ENCODE measurements at places on chromosomes 1 and 21.
A peak's percentile ranks its signal among the peaks of the same experiment; 100 is the strongest.

DNA sequence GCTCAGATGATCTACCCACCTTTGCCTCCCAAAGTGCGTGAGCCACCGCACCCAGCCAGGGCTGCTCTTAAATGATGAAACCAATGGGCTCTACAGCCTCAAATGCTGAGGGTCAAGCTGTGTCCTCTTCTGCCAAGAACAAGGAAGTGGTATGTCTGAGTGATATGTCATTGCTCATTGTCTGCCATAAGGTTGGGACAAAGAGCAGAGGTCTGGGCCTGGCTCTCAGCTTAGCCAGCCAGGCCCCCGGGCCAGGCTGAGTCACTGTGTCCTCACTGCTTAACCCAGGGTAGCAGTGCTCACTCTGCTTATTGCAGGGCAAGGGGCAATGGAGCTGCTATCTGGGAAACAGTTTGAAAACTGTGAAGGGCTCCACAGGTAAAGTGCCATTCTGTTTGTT lies 8.3 kb upstream of the ETS2 start:
- no peak for DNase-seq

GRCh38 chr1:20483833-20484518 lies 2.0 kb downstream of the CAMK2N1 start:
- no peak for DNase-seq

DNA sequence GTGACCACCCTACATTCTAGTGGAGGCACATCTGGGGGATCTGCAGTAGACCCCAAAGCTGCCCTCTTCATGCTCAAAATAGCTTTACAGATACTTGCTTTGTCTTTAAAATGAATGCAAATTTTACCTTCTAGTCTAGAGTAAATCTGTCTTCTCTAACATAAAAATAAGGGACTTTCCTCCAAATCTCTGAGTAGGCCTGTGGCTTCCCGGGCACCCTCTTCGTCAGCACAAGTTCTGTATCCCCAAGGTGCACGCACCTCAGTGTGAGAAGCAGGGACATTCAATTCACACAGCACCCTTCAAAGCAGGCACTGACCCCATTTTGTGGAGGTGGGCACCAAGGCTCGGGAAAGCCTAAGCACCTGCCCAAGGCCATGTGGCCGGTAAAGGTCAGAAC lies 19.0 kb downstream of the MEF2D start:
- no peak for DNase-seq

GRCh38 chr21:35084869-35085268 lies 35.8 kb upstream of the RUNX1 start:
- DNase-seq, result peak; percentile 63

- DNase-seq, result no peak
Observed at GRCh38 chr1:32266921-32267591, 16.0 kb downstream of the LCK start.

- DNase-seq, result no peak
Observed at GRCh38 chr1:174131032-174131638, 28.2 kb upstream of the RABGAP1L start.

- DNase-seq, result no peak
Observed at GRCh38 chr1:174206148-174206836, 47.0 kb downstream of the RABGAP1L start.

DNA sequence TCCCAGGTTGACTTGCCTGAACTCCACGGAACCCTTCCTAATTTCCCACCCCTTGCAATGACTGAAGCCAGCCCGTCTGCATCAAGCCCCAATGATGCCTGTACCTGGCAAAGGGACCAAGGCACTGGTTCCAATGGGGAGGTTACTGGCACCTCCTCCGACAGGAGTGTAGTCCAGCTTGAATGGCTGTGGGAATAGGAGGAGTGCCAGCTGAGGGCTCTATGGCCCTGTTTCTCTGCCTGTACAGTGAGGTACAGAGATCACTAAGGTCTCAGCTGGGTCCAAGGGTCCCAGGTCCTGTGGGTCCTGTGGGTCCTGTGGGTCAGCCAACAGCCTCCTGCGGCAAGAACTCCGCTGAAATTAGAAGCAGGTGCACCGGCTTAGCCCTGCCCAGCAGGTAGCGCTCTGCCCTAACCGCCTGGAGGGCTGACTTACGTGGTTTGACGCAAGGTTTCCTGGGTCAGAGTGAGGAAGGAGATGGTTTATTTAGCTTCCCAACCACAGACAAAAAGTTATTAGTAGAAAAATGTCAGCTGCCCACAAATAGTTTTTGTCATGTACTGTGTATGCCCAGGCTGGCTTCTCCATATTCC lies 9.9 kb upstream of the SPRR4 start:
- no peak for DNase-seq

DNA sequence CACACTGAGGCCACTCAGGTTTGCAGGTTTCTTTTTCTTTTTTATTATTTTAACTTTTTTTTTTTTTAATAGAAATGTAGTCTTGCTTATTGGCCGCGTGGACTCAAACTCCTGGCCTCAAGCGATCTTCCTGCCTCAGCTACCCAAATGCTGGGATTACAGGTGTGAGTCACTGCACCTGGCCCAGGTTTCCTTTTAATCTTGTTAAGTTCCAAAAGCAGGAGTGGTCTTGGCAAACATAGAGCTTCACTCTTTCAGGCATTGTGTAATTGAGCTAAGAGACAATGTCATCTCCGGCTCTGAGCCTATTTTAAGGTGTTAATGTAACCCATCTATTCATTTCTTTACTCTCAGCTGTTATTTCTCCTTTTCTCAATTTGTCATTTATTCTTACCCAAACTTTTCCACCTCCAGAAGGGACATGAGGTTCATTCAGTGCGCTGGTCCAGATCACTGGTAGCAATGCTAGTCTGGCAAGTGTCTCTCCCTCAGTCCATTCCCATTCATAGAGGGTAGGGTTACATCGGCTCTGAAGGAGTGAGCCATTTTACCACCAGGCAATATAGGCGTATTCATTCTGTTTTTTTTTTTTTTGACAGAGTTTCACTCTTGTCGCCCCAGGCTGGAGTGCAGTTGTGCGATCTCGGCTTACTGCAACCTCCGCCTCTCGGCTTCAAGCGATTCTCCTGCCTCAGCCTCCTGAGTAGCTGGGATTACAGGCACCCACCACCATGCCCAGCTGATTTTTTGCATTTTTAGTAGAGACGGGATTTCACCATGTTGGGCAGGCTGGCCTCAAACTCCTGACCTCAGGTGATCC lies 11.3 kb upstream of the MFSD2A start:
- DNase-seq, result no peak

- DNase-seq, result no peak
Observed at GRCh38 chr1:11318982-11319381, 46.0 kb downstream of the UBIAD1 start.

All from amniotic stem cell (primary cell).